ENCODE measurements at places on chromosomes 16 and 17.
A peak's percentile ranks its signal among the peaks of the same experiment; 100 is the strongest.

- DNase-seq: no peak
Measured at GRCh38 chr16:13939821-13940220, 19.9 kb downstream of the ERCC4 start.

DNA sequence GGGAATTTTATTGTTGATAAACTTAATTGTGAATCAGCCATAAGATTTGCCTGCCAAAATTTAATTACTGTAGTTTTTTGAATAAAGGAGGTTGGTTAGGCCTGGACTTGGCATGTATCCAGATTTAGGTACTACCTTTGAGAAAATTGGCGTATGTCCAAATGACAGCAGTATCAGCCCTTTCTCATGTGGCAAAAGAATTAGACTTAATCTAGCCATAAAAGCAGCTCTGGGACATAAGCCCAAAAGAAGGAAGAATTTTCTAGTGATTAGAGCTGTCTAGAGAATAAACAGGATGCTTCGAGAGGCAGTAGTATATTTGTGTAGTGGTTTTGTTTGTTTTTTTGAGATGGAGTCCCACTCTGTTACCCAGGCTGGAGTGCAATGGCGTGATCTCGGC, 27.7 kb downstream of the PPM1E start:
- DNase-seq: no peak

DNA sequence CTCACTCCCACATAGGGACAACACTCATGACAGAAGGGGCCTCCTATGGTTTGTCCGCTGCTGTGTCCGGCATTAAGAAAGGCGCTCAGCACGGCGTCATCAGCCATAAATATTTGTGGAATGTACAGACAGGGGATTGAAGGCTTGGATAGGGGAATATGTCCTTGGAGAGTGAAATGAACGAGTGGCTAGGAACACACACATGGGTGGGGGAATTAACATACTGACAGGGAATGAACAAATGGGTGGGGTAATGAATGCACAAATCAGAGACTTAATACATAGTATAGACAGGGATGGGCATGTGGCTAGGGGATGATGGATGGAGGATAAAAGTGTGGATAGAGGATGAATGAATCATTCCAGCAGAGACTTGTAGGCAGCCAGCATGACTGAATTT, 154.0 kb upstream of the HSBP1 start:
- DNase-seq: no peak

DNA sequence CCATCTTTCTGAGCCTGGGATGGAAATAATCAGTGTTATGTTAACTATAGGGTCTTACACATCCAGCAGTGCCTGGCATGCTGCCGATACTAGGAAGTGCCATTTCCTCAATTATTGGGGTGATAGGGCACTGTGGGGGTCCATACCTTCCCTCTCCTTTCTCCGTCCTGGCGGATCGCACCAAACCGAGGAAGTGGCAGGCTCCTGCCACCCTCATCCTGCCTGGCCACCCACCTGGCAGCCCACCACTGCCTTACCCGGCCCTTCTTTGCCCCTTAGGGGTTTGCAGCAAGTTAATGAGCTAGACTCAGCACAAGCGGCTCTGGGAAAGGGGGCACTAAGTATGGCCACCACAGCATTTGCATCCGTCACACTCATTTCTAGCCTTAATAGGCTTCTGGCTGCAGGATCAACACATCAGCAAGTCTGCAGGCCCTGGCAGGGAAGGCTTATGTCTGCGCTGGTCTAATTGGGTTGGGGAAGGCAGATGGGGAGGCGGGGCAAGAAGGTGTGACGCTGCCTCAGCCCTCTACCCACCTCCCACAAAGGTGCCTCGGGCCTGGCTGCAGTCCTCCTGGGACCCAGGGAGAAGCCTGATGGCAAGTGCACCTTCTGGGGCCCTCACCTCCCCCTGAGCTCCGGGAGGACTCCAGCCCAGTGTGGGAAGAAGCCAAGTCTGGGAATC, 28.6 kb downstream of the DCAKD start:
- DNase-seq: no peak

DNA sequence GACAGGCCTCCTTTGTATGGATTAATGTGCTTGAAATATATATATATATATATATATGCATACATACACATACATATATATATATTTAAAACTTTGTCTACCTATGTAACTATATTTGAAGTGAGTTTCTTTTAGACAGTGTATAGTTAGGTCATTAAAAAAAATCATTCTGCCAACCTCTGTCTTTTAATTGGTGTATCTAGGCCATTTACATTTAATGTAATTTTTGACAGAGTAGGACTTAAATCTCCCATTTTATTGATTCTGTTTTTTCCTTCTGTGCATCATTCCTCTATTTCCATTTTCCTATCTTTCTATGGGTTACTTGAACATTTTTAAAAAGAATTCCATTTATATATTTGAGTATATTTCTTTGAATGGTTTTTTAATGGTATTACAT, 125.2 kb downstream of the IRF8 start:
- no peak for DNase-seq

GRCh38 chr17:80108036-80108971, 6.9 kb downstream of the GAA start:
- DNase-seq: no peak

- DNase-seq: no peak
Measured at GRCh38 chr16:57730771-57731730, 4.5 kb upstream of the KATNB1 start.

DNA sequence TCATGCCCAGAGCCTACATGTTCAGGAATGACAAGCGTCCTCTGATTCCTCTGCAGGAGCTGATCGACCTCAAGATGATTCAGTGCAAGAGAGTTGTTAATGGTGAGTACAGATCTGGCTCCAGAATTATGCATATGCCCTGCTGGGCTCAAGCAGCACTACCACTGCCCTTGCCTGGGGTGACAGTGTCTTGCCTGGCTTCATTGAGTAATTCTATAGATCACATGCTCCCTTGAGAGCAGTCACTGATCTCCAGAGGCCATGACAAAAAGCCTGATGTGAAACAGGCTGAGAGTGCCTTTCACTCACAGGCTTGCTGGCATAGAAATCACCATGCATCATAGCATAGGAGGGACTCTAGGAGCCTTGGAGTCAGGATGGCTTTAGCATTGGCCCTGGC, 26.4 kb downstream of the DUS2 start:
- no peak for DNase-seq

GRCh38 chr17:28935744-28936460, 15.4 kb downstream of the PHF12 start:
- DNase-seq: no peak

- DNase-seq: peak; percentile 16
Measured at GRCh38 chr16:70746708-70747424, 54.1 kb downstream of the VAC14 start.

GRCh38 chr16:15518381-15519351, 84.3 kb downstream of the BMERB1 start:
- DNase-seq: no peak

- DNase-seq: no peak
Measured at GRCh38 chr17:7644775-7645174, 6.0 kb upstream of the ATP1B2 start.

DNA sequence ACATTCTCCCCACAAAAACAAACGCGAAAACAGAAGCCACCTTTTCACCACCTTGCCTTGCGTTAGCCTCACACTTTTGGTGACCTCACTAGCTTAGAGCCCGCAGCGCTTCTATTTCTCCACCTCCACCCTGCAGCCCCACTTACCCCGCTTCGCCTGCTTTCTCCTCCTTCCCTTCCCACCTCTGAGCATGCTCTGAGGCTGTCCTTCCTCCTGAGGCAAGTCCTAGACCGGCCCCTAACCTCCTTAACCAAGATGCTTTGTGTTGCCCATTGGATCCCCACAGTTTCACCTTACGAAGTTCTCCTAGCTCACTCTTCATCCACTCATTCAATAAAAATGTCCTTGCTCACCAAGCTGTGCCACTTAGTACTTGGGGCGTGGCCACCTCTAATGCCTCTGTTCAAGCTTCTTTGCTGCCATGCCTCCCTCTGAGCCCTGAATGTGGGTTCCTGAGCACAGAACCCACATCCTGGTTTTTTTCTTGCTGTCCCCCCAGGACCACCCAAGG, 1.3 kb downstream of the GNGT2 start:
- DNase-seq: no peak

DNA sequence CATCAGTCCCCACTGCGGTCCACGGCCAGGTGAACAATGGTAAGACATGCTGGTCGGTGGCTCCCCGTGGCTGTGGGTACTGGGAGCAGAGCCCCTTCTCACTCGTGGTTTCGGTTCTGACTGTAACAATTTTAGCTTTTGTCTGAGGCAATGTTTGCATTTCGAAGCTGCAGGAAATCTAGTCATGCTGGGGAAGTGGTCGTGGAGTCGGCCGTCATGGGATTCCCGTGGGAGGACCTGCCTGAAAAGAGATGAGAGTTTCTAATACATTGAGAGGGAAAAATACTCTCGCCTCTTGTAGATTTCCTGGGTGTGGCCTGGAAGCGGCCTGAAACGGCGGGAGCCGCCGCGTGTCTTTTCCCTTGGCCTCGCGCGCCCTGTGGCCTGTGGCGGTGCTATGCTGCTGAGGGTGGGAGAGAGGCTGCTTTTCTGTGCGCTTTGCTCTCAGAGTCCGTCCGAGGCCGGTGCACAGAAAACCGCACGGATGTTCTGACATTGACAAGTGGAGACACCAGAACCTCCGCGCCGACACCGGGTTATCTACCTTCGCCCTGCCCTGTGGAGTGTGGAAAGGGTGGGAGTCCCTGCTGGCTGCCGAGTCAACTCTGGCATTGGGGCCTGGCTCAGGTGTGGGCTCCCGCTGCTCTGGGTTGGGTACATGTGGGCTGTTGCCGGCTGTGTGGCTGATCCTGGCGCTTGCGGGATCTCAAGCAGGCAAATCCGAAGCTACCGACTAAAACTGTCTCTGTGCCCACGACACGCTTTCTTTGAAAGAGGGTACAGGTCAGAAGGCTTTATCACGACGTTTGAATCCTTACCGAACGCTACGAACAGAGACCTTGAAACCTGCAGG, 60.8 kb downstream of the WDR45B start:
- no peak for DNase-seq

DNA sequence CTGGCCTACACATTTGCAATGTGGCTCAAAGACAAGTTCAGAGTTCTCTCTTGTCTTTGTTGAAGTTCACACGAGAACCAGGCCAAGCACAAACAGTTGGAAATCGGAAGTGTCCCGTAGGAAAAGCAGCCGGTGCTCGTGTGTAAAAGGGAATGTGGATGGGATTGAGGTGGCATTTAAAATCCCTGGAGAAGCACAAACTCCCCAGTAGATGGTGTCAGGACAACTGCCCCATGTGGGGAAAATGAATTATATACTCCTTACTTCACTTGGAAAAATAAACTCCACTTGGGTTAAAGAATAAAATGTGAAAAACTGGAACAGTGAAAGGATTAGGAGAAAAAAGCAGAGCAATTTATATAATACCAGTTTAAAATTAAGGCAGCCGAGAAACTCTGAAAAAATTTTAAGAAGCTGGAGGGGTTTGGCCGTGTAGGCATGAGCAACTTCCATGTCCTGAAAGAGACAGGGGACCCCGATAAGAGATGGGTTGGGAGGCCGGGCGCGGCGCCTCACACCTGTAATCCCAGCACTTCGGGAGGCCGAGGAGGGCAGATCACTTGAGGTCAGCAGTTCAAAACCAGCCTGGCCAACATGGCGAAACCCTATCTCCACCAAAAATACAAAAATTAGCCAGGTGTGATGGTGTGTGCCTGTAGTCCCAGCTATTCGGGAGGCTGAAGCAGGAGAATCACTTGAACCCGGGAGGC, 28.1 kb downstream of the CBFA2T3 start:
- DNase-seq: no peak

GRCh38 chr16:54817432-54817831, 113.2 kb upstream of the IRX5 start:
- DNase-seq: no peak

DNA sequence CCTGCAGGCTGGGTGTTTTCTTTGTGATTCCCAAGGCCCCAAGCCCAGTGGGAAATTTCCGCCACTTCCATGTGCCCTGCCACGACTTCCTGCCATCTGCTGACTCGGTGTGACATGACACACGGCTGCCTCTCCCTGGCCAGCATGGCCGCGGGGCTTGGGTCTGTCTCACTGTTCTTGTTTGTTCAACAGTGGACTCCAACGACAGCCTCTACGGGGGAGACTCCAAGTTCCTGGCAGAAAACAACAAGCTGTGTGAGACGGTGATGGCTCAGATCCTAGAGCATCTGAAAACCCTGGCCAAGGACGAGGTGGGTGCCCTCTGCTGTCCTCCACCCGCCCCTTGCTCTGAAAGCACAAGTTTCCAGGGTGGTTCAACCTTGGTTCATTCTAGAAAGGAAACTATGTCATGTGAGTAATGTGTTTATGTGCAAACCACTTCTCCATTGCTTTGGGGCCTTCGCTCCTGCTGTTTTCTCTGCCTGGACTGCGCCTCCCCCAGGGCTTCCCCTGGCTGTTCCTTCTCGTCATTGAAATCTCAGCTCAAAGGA, 26.8 kb downstream of the KNOP1 start:
- no peak for DNase-seq

GRCh38 chr17:50397919-50398285, 579 bp upstream of the LRRC59 start:
- no peak for DNase-seq

GRCh38 chr16:82805866-82806265, 179.1 kb downstream of the CDH13 start:
- no peak for DNase-seq

- no peak for DNase-seq
Measured at GRCh38 chr17:58611331-58611730, 80.5 kb downstream of the TEX14 start.

DNA sequence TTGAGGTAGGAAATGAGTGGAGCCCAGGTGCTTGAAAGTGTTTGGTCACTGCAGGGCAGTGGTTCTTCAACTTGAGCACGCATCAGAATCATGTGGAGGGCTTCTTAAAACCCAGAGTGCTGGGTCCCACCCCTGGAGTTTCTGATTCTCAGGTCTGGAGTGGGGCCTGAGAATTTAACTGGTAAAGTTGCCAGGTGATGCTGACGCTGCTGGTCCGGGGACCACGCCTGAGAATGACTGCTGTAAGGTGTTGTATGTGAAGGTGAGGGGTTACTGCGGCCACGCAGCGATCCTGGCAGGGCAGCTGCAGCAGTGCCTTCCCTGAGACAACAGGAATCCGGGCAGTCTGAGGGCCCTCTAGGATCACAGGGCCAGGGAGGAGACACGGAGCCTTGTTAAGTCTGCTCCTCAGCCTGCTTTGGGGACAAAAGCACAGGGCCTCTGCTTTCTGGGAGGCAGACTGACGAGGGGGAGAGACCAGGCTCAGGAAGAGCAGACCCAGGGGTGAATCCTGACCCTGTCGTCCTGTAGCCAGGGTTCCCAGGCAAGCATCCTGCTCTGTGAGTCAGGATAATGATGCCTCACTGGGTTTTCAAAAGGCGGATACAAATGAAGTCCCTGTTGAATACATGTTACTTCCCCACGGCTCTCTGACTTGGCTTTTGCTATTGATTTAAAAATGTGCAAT, 16.2 kb downstream of the CCDC42 start:
- no peak for DNase-seq

- DNase-seq: no peak
Measured at GRCh38 chr17:41586863-41587495, at the start of gene KRT14. TSS of gene KRT14 (minus strand) at chr17:41586895. CDS start at chr17:41586834, 61 bp downstream.

GRCh38 chr17:48310748-48311213, 119.2 kb downstream of the SKAP1 start:
- no peak for DNase-seq

GRCh38 chr17:30117675-30118081, 1.1 kb downstream of the NSRP1 start:
- DNase-seq: no peak
